ENCODE measurements at places on chromosomes 6 and 20.

DNA sequence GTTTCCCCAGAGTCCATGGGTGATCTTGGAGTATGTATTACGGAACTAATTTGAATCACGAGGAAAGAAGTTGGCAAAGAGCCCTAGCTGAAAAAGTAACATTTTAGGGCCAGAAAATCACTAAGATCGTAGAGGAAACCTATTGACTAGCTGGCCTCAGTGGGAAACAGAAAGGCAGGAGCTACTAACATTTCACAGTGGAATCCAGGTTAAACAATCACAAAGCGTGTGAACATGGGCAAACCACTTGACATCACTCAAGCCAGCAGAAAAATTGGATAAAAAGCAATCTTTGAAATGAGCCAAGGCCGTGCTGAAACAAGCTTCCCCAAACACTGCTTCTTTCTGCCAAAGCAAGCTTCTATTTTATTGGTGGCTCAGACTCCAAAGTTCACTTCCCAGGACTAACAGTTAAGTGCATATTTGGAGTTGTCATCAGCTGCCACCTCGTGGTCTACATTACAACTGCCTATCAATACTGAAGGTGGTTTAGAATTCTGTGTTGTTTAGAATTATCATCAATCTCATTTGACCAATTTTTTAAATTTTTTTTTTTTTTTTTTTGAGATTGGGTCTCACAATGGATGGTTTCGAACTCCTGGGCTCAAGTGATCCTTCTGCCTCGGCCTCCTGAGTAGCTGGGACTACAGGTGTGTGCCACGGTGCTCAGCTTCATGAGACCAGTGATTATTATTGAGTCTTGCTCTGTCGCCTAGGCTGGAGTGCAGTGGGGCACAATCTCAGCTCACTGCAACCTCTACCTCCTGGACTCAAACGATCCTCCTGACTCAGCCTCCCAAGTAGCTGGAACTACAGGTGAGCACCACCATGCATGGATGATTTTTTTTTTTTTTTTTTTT is 10.6 kb downstream of the RPS10 start:
- peaks cover 6% of the 10 kb centered on the region for H3K4me1 ChIP-seq
- H3K27ac ChIP-seq: no peak overlapping the region
- DNase-seq: peak; percentile 11
- H3K36me3 ChIP-seq: peaks cover 55% of the 10 kb centered on the region
- H3K4me3 ChIP-seq: no peak overlapping the region

DNA sequence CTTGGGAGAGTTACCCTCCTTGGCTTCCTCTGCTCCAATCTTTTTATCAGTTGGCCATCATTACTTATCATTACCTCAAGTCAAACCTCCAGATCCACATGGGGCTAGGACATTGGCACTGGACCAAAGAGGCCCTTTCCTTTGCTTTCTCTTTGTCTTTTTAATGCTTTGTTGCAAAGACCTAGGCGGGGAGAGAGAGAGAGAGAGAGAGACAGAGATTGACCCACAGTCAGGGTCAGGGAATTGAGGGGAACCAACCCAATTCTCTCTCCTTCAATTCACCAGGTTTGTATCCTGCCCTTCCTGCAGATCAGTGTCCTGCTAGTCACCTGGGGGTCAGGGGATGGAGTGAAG is 3.5 kb upstream of the VEGFA start:
- peaks cover 4% of the 10 kb centered on the region for H3K36me3 ChIP-seq
- no peak for DNase-seq
- no peak overlapping the region for H3K27ac ChIP-seq

DNA sequence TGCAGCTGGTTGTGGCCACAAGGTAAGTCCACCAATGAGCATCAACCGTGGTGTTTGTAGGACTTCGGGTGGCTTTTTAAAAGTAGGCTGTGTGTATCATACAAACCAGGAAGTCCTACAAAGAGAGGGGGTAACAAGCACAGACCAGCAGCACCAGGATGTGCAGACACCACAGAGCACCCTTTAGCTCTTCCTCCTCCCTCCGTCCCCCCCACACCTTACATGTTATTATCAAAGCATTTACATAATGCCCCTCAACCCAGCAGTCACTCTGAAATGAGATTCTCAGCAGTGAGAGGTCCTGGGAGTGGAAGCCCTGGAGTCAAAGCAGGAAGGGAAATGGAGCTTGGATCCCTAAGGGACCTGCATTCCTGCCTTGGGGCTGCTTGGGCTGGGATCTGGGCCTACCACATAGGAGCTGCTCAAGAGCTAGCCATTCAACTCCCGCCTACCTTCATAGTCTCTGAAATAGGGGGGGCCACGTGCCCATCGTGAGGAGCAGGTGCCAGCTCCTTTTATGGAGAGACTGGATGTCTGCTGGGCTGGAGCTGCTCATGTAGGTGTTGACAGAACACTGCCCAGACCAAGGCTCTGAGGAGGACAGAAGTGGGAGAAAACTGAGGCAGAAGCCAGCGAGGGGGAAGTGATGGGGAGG is 90.6 kb downstream of the PSMB1 start:
- peak; percentile 14 for DNase-seq
- H3K27me3 ChIP-seq: peaks cover 14% of the 10 kb centered on the region
- peak overlapping the region; percentile 35 for H3K27ac ChIP-seq
- peak overlapping the region; percentile 51 for H3K4me3 ChIP-seq
- H3K36me3 ChIP-seq: peaks cover 9% of the 10 kb centered on the region

DNA sequence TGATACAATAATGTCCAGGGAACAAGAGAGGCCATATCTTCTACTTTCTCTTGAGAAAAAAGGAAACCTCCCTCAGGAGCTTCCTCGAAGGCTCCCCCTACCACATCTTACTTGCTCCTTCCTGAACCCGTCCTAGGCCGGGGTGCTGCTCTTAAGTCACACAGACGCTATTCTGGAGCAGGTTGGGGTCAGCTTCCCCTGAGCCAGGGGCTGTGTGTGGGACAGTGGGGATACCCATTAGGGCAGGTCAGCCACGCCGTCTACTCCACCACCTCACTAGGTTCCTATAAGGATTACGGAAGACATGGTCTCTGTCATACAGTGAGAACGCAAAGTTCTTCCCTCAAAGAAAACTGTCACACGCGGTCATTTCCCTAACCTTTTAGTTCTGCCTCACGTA is 8.2 kb upstream of the PPP1R3G start:
- no peak overlapping the region for H3K27ac ChIP-seq
- H3K4me3 ChIP-seq: no peak overlapping the region
- no peaks in the 10 kb centered on the region for H3K36me3 ChIP-seq
- no peak for DNase-seq
- H3K27me3 ChIP-seq: peaks cover 31% of the 10 kb centered on the region
- H3K4me1 ChIP-seq: no peaks in the 10 kb centered on the region

GRCh38 chr20:9789131-9789530 is 49.7 kb downstream of the PAK5 start:
- H3K27me3 ChIP-seq: no peaks in the 10 kb centered on the region
- H3K27ac ChIP-seq: no peak overlapping the region
- no peaks in the 10 kb centered on the region for H3K36me3 ChIP-seq
- no peaks in the 10 kb centered on the region for H3K4me1 ChIP-seq
- DNase-seq: no peak

DNA sequence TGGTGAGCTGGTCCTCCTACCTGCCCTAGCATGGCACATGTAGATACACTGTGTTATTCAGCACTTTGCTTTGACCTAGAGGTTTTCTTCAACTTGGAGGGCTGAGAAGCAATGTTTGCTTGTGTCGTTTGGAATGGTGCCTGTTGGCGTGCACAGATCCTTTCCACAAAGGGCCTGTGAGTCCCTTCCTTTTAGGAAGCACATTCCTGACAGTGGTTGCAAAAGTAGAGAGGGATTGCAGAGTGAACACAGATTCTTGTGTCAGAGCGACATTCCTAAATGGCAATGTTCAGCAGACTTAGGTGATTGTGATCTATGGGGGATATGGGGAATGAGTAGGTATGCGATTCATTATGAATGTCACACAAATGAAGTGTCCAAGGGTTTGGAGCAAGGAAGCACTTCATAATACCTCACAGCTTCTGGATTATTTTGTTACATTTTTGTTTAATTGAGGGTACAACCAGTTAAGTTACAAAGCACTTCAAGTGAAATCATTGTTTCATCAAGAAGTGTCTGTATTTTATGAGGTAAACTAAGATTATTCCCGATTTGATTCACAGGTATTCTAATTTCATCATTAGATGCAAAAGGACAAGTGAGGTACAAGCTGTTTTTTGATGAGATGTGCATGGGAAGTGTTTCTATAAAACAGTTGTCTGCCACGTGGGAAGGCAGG is 713 bp upstream of the RNF144B start:
- no peak for DNase-seq
- H3K27me3 ChIP-seq: peaks cover 6% of the 10 kb centered on the region
- peaks cover 22% of the 10 kb centered on the region for H3K4me1 ChIP-seq
- H3K27ac ChIP-seq: peak overlapping the region; percentile 90

GRCh38 chr6:144036835-144037195 is 28.8 kb upstream of the PLAGL1 start:
- H3K36me3 ChIP-seq: no peaks in the 10 kb centered on the region
- H3K4me1 ChIP-seq: peaks cover 10% of the 10 kb centered on the region
- no peak overlapping the region for H3K27ac ChIP-seq
- H3K4me3 ChIP-seq: peak overlapping the region; percentile 64
- peaks cover 6% of the 10 kb centered on the region for H3K27me3 ChIP-seq

DNA sequence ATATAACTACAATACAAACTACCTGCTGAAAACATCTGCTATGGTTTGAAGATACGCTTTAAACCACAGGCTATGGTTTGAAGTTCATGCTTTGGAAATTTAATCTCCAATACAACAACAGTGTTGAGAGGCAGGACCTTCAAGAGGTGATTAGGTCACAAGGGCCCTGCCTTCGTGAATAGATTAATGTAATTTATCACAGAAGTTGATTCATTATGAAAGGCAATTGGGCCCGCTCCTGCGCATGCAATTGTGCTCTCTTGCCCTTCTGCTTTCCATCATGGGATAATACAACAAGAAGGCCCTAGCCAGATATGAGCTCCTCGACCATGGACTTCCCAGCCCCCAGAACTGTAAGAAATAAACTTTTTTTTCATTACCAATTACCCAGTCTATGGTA is 21.2 kb downstream of the REPS1 start:
- no peak for DNase-seq
- no peaks in the 10 kb centered on the region for H3K27me3 ChIP-seq
- H3K27ac ChIP-seq: no peak overlapping the region
- H3K4me1 ChIP-seq: peaks cover 19% of the 10 kb centered on the region
- H3K4me3 ChIP-seq: no peak overlapping the region

DNA sequence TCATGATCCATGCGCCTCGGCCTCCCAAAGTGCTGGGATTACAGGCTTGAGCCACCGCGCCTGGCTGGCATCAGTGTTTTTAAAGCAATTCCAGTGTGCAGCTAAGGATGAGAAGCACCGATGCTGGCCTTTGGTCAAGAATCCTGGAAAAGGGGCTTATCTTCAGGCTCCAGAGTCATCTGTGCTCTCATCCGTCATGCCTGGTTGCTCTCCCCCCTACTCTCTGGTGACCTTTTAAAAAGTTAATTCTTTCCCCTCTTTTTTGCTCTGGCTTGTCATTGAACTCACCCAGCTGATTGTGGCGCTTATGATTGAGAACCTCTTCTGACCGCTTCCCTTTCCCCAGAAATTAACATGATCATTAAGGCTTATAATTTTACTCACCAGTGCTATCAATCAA is 28.7 kb downstream of the NR2E1 start:
- peaks cover 30% of the 10 kb centered on the region for H3K27me3 ChIP-seq
- H3K4me1 ChIP-seq: no peaks in the 10 kb centered on the region
- no peak overlapping the region for H3K4me3 ChIP-seq
- no peak overlapping the region for H3K27ac ChIP-seq
- no peak for DNase-seq

GRCh38 chr6:35185302-35185681 is 28.5 kb upstream of the SCUBE3 start:
- H3K4me1 ChIP-seq: peaks cover 4% of the 10 kb centered on the region
- no peak overlapping the region for H3K27ac ChIP-seq
- no peaks in the 10 kb centered on the region for H3K36me3 ChIP-seq

DNA sequence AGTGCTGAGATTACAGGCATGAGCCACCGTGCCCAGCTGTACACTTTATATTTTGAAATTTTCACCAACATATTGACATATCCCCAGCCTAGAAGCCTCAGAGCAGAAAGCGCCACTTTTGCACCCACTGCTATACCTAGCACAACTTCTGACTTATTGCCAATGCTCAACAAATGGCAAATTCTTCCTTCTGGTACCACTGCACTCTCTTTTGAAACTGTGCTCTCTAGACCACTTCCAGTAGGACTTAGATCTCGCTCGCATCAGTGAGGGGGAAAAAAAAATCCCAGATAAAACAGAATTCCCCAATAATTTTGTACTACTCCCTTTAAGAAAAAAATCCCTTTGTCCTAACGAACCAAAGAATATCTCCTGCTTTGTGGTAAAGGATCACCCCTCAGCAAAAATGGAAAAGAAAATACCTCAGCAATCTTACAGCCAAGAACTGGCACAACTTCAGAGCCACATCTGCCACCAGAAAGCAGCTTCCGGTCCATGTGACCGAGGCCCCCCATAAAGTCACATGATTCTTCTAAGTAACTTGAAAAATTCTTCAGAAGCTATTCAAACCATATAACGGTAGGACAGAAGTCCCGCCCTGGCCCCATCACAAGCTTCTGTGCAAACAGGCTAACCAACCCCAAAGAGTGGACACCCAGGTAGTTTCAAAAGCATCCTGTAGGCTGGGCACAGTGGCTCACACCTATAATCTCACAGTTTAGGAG is 18.5 kb upstream of the IL17F start:
- no peaks in the 10 kb centered on the region for H3K27me3 ChIP-seq
- no peak overlapping the region for H3K27ac ChIP-seq
- H3K4me3 ChIP-seq: no peak overlapping the region
- no peak for DNase-seq

Measured in effector memory CD8-positive, alpha-beta T cell (primary cell).